ENCODE measurements at places on chromosomes 3 and 15.

- no peak for DNase-seq
Observed at GRCh38 chr3:69747511-69748258, 8.4 kb downstream of the MITF start.

DNA sequence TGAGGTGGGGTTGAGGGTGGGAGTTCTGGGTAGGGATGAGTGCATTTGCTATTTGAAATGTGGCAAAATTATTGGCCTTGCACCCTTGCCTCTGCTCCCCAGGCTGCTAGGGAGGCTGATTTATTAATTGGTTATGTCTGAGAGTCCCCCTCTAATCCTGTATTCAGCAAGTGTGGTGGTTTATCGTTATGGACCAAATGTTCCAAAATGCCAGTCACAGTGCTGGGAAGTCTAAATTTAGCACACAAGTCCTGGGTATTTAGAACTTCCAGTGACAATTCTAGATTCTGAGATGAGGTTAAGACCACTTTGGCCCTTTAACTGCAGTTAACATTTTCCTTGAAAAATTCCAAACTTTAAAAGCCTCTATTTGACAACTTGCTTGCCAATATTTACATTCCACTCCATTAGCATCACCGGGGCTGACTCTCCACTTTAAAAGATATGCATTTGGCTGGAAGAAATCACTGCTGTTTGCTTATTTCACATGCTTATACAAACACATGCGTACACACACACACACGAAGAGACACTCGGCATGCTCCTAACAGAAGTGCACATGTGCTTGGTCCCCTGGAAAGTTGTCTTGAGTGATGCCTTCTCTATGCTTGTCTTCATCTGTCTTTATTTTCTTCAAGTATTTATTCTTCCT lies 247.7 kb downstream of the IL20RB start:
- peak; percentile 5 for DNase-seq

GRCh38 chr15:93173369-93173768 lies 84.4 kb upstream of the RGMA start:
- DNase-seq: no peak

- no peak for DNase-seq
Observed at GRCh38 chr3:11769704-11770476, 76.8 kb downstream of the TAMM41 start.

DNA sequence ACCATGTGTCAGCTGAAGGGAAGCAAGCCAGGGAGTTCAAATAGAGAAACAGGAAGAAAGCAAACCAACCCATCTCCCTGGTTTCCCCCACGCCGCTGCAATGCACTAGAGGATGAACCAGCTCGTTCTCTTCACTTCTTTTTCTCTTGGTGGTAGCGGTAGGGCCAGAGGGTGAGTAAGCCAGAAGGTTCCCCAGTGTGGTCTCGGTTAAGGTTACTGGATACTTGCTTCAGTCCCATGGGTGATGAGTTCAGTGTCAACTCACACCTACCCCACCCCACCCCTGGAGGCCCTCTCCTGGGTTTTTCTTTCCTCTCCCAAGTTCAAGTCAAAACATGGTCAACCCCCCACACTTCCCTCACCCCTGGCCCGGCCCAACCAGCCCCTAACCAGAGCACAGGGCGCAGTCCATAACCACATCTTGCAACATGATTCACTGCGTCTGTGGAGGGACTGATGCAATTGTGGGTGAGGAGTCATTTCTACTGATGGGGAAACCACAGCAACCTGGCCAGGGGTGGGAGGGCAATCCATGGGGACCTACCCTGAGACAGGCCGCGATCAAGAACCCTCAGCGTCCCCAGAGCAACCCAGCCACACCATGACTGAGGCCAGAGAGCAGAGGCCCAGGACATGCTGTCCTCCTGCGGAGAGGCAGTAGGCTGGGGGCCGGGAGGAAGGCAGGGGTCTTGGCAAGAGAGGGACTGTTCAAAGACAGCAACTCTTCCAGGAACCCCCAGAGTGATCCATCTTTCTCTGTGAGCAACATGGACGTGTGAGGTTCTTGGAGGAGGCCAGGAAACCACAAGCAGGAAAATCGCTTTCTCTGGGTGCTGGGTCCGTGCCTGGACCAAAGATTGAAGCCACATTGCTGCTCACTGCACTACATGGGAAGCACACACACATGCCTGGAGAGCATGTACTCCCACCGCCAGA lies 276.6 kb downstream of the UACA start:
- no peak for DNase-seq
